ENCODE measurements at places on chromosomes 5 and 9.

DNA sequence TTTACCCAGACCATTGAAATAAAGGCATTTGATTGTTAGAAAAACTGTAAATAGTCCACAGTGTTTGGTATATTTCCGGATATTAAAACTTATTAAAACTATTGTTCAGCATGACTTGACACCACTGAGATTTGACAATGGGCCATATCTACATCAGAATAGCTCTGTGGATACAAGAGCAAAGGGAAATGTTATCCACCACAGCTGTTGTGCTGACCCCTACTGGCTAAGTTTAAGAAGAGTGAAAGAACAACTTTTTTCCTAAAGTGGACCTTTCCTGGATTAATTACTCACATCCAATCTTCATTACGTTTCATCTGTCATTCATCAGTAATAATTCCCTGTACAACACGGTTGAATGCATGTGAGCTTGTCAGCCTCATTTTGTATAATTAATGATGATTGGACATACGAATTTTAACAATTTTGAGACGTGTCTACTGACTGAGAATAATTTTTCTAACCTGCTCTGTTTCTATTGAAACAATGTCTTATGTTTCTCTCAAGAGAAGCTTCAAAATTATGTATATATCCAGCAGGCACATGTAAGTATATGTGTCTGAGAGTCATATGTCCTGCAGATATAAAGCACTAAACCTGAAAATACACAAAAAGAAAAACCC is 1952.6 kb downstream of the MAT2B start:
- no peak for DNase-seq

DNA sequence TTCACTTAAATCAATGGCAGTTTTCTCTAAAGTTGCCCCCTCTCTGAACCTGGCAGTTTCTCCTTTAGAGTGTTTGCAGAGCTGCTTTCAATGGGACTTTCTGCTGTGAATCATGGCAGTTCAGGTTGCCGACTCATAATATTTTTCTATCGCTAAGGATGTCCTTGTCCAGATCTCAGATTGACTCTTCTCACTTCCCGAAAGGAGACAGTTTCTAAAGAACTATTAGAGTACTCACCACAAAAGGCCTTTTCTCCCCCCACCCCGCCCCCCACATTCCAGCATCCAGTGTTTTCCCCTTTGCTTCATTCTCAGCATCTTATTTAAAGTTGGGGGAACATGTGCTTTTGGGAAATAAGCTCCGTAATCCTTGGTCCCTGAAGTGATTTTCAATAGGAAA is 443.5 kb upstream of the KLF4 start:
- DNase-seq: no peak

DNA sequence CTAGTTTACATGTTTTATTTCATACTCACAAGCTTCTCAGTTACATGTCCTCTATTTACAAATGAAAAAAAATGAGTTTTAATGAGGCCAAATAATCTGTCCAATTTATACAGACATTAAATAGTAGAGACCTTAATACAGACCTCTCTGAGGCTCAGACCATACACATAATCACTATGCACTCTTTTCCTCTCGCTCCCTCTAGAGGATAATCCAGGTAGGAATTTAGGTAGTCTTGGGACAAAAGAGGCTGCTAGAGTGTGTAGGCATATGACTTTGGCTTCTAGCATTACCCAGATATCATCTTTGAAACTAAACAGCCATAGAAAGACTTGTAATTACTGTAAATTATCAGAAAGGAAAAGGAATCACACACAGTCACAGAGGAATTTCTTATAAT is 444.7 kb downstream of the HINT1 start:
- no peak for DNase-seq

DNA sequence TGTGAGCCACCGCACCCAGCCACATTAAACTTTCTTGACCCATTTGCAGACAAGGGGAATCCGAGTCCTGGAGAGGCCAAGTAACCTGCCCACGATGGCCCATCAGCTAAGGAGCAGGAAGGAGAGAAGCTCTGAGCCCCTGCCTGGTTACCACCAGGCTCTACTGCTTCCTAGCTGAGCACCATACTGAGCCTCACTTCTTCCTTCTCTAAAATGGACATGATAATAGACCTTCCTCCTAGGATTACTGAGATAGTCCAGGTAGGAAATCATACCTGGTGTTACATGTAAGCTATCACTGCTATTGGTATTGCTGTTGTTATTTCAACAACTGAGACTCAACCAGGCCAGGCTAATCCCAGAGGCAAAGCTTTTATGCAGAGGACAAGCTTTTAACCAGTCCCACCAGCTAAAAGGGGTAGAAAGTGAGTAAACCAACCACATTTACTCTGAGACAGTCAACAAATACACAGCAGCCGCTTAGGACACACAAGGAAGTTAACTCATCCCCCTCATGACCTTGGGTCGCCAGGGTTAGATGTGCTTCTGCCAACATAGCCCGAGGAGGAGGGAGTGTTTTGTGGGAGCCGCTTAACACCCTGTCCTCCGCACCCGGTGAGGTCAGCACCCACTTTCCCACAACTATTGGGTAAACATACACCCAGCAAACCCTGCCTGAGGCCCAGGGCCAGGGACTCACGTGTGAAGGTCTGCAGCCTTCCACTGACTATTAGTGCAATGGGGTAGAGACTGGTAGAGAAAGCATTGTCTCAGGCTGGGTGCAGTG is 20.6 kb upstream of the PTGES start:
- no peak for DNase-seq

DNA sequence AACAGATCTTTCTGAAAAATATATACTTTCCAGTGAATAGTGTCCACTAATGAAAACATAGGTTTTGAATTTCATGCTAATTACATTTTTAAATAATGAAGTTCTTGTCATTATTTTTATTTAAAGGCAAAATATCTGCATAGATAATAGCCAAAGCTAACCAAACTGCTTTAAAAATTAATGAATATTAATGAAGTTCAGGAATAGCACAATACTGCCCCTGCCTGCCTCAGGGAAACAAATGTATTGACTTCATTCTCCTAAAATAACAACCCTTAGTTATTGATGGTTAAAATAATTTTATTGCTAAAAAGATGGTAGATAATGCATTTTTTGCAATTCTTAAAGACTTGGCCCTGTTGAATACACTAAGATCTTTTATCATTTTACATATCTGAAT is 103.6 kb upstream of the SSBP2 start:
- DNase-seq: no peak

DNA sequence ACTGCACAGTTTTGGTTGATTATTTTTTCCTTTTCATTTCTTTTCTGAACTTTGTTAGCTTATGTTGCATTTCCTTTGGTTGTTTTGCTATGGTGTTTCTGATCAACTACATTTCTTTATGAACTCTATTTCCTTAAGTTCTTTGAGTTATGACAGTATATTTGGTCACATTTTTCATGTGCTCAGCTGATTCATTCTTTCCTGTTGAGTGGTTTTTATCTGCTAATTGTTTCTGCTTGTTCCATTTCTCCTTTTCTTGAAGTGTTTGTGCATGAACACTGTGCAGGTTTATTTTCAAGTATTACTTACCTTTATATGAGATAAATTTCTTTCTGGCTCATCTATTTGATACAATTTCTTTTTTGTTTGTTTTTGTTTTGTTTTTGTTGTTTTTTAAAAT is 50.9 kb upstream of the MACIR start:
- no peak for DNase-seq

- DNase-seq: no peak
Observed at GRCh38 chr5:120789918-120790317, 325.8 kb downstream of the PRR16 start.

GRCh38 chr9:84277646-84278045 is 62.9 kb downstream of the SLC28A3 start:
- no peak for DNase-seq

DNA sequence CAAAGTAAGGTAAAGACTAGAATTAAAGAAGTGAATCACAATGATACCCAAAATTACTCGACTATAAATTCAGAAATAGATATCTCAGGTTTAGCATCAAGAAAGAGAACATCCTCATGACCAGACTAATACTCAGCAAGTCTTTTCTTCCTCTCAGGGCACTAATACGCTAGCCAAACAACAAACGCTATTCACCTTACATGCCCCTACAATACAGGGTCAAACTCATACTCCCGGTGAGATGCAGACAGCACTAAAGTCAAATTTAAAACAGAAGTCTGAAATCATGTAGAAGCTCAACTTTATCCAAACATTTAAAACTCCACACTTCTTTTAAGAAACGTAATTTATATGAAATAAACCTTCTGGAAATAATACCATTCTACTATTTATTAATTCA is 5.6 kb downstream of the PFDN1 start:
- DNase-seq: no peak

GRCh38 chr9:18429070-18429469 is 44.9 kb upstream of the ADAMTSL1 start:
- DNase-seq: no peak

DNA sequence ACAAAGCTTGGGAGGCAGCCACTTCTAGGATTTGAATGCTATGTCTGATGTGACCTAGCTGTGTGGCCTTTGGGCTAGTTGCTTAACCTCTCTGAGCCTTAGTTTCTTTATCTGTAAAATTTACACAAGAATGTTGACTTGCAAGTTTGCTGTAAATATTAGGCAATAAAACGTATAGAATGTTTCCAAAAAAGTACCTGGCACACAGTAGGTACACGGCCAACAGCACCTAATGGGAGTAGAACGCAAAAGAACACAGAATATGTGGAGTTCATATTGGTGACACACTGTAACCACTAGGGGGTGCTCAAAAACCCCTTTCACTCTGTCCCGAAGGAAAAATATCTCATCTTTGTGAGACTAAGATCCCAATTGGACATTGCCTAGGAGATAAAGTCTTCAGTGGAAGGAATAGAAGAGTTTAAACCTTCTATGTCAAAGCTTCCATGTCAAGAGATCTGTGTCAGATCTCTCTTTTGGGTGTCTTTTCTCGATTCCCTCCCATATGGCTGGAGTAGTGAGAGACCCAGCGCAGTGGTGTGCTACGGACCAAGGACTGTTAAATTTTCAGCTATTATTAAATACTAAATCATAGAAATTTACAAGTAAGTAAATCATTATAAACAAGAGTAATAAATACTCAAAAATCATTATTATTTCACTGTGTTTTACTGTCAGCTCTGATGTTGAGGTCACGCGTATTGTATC is 145.4 kb upstream of the RAD23B start:
- no peak for DNase-seq

GRCh38 chr5:172114875-172115422 is 73.1 kb downstream of the STK10 start:
- peak; percentile 48 for DNase-seq

- no peak for DNase-seq
Observed at GRCh38 chr9:12693141-12693540, at the start of gene TYRP1. Gene TYRP1 (plus strand): TSS chr9:12693385. CDS start chr9:12693997, 612 bp downstream.

- DNase-seq: no peak
Observed at GRCh38 chr5:55713871-55714270, 1.7 kb upstream of the SLC38A9 start.

- no peak for DNase-seq
Observed at GRCh38 chr5:82334856-82335255, 56.7 kb upstream of the RPS23 start.

DNA sequence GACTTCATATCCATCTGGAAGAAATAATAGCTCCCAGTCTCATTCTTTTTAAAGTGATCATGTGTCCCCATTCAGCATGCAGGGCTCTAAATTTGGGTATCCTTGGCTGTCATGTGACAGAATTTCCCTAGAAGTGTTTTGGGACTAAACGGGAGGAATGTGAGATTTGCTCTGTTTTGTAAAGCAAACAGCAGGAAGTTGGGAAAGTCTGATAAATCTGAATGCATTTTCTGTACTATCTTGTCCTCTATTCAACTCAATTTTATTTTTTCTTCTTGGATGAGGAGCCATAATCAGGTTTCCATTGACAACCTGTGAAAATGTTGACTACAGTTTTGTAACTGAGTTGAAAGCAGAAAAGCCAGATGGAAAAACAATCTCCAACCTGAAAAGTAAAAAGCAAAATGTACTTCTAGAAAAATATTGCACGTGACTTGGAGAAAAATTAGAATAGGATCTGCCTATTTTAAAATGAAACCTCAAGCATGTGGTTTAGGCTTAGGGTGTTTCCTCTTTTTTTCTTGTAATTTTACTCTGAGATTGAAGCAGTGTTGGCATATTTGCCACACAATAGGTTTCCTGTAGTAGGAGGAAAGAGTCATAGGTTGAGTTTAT is 76.2 kb upstream of the IL6ST start:
- no peak for DNase-seq

- no peak for DNase-seq
Observed at GRCh38 chr5:39470811-39471210, 46.0 kb upstream of the DAB2 start.

GRCh38 chr5:25255128-25255527 is 610.4 kb upstream of the CDH10 start:
- DNase-seq: no peak

DNA sequence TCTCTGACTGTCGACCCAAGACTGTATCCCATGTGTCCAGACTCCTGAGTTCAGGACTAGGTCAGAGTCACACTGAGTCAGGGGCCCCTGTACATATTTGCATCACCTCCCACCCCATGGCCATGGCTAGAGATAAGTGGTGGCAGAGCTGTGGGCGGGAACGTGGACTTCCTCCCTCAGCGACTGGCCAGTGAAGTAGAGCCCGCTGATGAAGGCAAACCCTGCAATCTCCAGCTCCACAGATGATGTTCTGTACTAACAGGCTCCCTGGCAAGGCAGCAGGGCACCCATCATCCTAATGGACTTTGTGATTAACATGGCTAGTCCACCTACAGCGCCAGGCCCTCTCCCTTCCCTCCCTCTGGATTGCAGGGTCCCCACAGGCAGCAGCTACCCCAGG is 110.5 kb upstream of the LRRTM2 start:
- no peak for DNase-seq

- DNase-seq: no peak
Observed at GRCh38 chr5:170095646-170096045, 10.1 kb upstream of the FOXI1 start.

GRCh38 chr9:36401897-36402480 is 1.9 kb upstream of the RNF38 start:
- no peak for DNase-seq

DNA sequence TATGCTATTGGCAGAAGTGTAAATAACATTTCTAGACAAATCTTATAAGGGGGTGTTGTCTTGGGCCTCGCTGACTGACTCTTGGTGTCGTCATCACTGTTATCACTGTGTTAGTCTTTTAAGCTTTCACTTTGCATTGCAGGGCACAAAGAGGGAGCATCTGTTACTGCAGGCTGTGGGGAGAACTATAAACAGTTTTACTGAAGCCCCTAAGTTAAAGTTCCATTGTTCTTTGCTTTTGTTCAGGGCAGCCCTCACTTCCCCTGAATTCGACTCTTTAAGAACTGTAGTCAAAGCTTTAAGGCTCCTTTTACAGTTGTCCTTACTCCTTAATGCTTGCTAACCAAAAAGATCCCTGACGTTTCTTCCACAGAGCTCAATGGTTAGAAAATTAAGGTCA is 605.0 kb downstream of the RAB3C start:
- no peak for DNase-seq

Data from stimulated activated CD4-positive, alpha-beta T cell treated with anti-CD3 and anti-CD28 coated beads, Interleukin-1b, Interleukin-23, amount 100 ng/mL, for 1 hour (primary cell).